ENCODE measurements at places on chromosomes 3 and 15.

DNA sequence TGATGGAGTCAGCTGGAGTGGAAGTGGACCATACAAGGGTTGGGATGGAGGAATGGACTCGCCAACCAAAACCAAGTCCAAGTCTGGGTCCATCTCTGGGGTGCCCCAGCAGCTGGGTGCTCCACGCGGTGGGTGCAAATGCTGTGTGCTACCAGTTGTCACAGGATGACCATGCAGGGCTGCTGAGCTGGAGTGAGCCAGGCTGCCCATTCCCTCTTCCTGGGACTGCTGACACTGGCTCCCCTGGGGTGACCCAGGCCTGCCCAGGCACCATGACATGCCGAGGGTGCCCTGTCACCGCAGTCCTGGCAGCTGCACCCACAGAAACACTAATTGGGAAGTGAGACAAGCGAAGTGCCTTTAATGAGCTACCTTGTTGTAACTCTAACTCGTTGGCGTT lies 140.2 kb downstream of the TPRA1 start:
- DNase-seq: no peak

- no peak for DNase-seq
Measured at GRCh38 chr3:31234145-31234544, 298.6 kb upstream of the STT3B start.

DNA sequence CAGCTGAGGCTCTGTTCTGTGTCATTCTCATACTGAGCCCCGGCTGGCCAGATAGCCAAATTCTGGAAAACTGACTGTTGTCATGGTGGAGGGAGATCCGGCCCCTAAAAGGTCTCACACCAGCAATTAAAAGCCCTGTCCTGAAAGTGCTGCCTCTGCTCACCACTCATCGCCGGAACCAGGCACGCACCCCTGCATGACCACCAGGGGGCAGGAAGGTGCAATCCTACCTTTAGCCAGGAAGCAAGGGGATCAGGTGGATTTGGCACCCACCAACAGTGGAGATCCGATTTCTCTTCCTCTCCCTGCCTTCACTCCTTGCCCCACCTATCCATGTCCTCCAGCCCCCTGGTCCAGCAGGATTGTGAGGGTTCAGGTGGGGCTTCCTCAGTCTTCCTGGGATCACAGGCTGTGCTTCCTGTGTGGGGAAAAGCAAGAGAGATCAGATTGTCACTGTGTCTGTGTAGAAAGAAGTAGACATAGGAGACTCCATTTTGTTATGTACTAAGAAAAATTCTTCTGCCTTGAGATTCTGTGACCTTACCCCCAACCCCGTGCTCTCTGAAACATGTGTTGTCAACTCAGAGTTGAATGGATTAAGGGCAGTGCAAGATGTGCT lies 16.1 kb upstream of the CACNA2D2 start:
- DNase-seq: peak; percentile 1

DNA sequence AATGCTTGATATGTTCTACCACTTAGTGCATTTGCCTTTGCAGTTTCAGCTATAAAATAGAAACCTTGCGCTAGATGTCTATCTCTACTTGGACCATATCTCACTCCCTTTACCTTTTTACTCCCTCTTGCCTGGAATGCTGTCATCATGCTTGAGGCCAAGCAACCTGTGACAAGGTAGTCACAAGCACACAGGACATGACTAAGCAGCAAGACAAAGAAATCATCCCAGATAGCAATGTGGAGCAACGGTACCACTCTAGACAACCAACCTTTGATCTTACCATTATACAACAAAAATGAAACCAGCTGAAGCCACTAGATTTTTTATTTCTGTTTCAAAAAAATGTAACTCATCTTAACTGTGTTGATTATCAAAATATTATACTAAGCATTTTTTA lies 50.5 kb upstream of the SPSB4 start:
- no peak for DNase-seq

- no peak for DNase-seq
Measured at GRCh38 chr15:47206358-47206978, 510.8 kb upstream of the SEMA6D start.

DNA sequence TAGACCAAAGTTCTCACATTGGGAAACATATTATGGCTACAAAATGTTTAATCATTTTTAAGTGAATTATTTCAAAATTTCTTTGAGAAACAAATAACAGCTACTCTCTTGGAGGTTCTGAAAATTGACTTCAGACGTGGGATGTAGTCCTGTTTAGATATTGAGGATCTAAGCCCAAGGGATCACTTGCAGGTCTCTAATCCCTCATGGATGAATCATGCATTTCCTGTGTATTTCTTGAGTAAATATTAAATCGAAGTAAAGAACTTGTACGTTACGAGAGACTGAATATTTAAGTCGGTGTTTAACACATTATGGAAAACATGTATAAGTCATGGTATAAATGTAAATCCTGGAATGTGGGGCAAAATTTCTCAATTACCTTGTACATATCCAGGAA lies 119.8 kb downstream of the EPHA3 start:
- no peak for DNase-seq

DNA sequence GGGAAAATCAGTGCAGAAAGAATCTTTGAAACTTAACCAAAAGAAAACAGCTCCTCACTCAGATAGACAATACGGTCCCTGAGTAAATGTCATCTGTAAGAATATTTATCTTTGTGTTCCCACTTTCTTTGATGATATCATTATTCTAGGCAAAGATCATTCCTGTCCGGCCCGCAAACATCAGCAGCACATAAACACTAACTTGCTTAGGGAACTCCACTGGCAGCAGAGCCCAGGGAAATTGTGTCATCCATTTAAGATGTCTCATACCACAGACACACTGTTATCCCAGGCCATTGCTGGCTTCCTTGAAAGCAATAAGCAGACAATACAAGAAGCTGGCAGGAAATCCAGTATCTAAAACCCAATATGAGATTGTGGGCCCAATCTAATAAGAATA lies 20.1 kb upstream of the CD96 start:
- DNase-seq: no peak

GRCh38 chr15:80967991-80968510 lies 21.6 kb downstream of the MESD start:
- no peak for DNase-seq

GRCh38 chr3:104974316-104974715 lies 392.4 kb upstream of the ALCAM start:
- DNase-seq: no peak

GRCh38 chr3:194221336-194221735 lies 85.4 kb downstream of the HES1 start:
- no peak for DNase-seq

DNA sequence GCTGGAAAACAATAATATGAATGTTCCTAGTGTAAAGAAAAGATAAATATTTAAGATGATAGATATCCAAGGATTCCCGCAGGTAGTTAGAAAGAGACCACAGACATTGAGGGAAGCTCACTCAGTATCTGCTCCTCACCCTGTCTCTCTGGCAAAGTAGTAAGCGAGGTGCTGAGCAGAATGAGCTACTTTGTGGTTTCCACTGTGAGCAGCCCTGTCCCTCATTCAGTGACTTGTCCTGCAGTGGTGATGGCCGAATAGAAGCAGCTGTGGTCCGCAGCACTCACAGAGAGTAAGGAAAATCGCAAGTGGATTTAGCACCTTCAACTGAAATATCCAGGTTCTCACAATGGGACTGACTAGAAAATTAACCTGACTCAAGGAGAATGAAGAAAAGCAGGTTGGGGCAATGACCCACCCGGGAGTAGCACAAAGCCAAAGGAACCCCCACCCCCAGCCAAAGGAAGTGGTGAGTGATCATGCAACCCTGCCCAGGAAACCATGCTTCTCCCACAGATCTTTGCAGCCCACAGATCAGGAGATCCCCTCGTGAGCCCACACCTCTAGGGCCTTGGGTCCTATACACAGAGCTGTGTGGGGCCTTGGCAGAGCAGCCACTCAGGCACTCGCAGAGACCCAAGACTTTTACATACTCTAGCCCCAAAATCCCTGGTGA lies 21.8 kb upstream of the SLC25A38 start:
- DNase-seq: no peak

- no peak for DNase-seq
Measured at GRCh38 chr3:129553719-129554118, 10.7 kb downstream of the H1-8 start.

GRCh38 chr15:48325400-48325799 lies 5.8 kb upstream of the DUT start:
- DNase-seq: no peak

All from foreskin melanocyte (primary cell).